ENCODE measurements at places on chromosomes 1 and 21.

DNA sequence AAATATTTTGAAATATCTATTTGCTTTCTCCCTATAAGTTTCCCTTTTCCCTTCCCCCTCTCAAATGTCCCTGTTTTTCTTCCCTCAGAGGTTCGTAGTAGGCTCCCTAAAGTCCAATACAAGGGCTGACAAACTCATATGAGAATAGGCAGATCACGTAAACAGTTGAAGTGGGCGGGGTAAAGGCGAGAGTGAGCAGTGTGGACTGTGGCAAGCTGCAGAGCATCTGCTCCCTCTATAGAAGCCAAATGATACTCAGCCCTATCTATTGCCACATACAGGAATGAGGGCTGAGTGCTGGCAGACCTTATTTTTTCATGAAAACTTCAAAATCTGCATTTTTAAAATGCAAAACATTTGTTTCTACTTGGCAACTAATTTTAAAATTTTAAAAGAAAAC lies 26.3 kb downstream of the PRDX6 start:
- DNase-seq: no peak

DNA sequence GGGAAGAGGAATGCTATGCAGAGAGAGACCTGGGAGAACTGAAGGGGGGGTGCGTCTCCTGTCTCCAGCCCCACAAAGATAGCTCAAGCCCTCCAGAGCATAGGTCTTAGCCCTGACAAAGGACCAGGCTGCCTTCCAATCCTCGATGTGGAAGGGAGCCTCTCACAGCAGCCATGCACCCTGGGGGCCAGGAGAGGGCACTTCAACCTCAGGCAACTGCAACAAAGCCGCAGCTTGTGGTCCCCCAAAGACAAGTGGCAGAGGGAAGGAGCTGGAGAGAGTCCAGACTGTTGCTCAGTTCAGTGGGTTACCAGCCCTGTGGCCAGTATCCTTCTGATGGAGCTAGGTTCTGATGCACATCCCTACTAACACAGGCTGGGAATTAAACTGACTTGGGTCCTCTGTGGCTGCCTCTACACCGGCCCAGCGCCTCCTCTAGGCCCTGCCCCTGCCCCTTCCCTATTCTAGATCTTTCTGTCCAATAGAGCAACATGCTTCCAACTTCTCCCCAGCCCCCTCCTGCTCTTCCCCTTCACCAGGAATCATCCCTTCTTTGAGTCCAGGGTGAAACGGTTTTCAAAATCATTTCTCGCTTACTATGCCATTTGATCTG lies 100.7 kb upstream of the SPATA6 start:
- peak; percentile 82 for DNase-seq

GRCh38 chr1:216114180-216114579 lies 309.1 kb downstream of the USH2A start:
- no peak for DNase-seq

GRCh38 chr1:244252211-244252610 lies 199.5 kb downstream of the ADSS2 start:
- DNase-seq: no peak

- no peak for DNase-seq
These were observed 4.7 kb downstream of the C1orf35 start for GRCh38 chr1:228098323-228098931.

- no peak for DNase-seq
These were observed at the start of gene TINAGL1 for GRCh38 chr1:31576201-31576669. Gene TINAGL1 (plus strand): TSS chr1:31576515. CDS start chr1:31577149, 634 bp downstream.

Data from COR-L47 (cell line).